Stimulated activated CD4-positive, alpha-beta T cell treated with anti-CD3 and anti-CD28 coated beads, Interleukin-4, amount 100 ng/mL, for 24 hours (primary cell): ENCODE measurements at places on chromosomes 7 and 10.
A peak's percentile ranks its signal among the peaks of the same experiment; 100 is the strongest.

DNA sequence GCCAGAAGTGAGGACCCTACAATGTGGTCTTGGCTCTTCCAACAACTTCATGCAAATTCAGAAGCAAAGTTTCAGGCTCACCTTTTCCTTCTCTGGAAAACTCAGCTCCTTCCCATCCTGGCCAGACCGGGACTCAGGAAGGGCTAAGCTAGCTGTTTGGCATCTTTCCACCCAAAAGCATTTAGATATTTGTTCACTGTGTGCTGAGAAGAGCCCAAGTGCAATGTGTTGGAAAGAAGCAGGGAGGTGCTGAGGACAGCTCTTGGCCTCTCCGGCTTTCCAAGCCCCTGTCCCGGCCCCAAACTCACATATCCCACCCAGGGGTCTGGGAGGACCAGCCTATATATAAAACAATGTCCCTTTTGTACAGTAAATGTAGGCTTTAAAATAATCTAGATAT is 44.5 kb downstream of the MKI67 start:
- DNase-seq = no peak

GRCh38 chr7:45347804-45348203 is 190.2 kb downstream of the RAMP3 start:
- DNase-seq = no peak

DNA sequence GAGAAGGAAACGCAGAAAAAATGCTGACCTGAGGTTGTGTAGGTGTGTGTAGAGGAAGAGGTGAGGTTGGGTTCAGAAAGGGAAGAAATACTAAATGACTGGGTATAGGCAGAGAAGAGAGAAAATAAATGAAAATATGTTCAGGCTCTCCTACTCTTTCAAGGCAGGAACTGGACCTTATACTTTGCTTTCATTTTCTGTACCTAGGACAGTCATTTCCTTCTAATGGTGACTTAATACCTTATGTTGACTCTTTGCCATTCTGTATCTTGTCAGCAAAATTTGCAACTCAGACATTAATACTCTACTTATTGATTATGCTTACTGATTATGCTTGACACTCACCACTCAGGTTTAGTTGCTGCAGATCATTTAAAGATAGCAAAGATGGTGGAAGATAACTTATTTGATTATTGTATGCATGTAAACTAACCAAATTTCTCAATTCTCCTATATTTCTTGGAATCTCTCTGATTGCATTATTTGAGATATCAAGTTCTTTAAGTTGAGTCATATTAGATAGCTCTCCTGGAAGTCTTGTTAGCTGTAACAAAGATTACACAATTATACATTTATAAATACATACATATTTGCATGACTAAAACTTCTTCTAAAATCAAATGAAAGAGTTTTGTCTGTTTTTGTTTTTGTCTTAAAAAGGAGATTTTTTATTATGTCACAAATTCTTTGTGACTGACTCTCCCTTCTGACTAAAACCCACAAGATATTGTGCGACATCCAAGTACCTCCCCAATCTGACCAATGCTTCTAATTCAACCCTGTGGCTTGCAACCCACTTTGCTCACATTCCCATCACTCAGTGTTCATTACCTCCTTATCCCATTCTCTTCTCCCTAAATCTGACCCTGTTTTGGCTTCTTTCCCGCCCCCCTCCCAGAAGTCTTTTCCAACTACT is 20.0 kb downstream of the LRRD1 start:
- DNase-seq = no peak

GRCh38 chr10:49010865-49011264 is 71.2 kb upstream of the LRRC18 start:
- DNase-seq = no peak

- DNase-seq = no peak
These were observed 479.2 kb downstream of the HTR7 start for GRCh38 chr10:90378524-90379076.

GRCh38 chr7:13115157-13115772 is 427.8 kb downstream of the ARL4A start:
- no peak for DNase-seq

- no peak for DNase-seq
These were observed 53.6 kb downstream of the PIK3AP1 start for GRCh38 chr10:96666741-96667140.

- DNase-seq = no peak
These were observed 67.8 kb downstream of the RAMP3 start for GRCh38 chr7:45225311-45225947.

- no peak for DNase-seq
These were observed 192.0 kb upstream of the PTN start for GRCh38 chr7:137535579-137535978.

- no peak for DNase-seq
These were observed 73.1 kb downstream of the TLL2 start for GRCh38 chr10:96440361-96441292.

DNA sequence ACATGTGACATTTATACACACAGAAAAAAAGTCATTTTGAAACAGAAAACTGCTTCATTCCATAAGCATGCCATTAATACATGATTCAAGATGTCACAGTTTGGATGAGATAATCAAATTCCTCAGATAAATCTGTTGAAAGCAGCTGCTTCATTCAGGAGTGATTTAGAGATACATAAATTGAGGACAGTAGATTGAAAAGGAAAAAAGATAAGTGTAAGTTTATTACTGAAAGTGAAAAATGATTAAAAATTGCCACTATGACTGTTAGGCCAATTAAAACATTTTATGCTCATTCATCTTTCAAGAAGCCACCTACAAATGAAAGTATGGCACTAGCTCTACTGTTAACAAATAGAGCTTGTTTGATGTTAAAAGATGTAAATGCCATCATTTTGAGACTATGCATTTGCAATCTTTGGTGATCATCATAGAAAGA is 136.9 kb upstream of the CDK6 start:
- DNase-seq = no peak

GRCh38 chr10:103660364-103661197 is 167.1 kb downstream of the NEURL1 start:
- DNase-seq = peak; percentile 13

- DNase-seq = peak; percentile 66
These were observed 83.5 kb downstream of the SGMS1 start for GRCh38 chr10:50540069-50540825.

- DNase-seq = no peak
These were observed 1.7 kb upstream of the ST8SIA6 start for GRCh38 chr10:17456032-17456548.

GRCh38 chr7:48161407-48162125 is 9.7 kb upstream of the ABCA13 start:
- DNase-seq = no peak

DNA sequence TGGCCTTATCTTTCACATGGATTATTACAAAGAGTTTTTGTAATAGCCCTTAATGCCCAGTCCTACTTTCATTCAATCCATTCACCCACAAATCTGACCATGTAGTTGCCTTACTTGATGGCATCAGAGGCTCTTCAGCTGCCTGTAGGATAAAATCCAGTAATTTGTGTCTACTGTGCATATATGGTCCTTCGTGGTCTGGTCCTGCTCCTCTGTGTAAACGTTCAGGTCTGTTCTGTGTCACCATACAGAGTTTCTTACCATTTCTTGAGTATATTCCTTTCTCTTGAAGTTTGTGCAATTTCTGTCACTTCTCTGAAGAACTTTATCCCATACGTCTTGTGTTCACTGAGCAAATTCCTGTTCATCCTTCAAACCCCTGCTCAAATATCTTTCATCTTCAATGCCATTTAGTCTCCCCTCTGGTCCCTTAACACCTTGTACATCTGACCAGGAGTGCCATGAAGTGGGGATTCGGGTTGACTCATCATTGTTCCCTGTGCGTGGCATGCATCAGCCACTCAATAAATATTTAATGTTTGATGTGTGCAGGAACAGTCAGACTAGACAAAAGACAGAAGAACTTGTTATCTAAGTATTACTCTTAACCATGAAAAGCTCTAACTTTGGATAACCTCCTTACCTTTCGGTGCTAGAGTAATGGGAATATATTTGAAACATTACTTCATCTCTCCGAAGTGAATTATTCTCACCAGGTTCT is 98.6 kb upstream of the RPA3 start:
- no peak for DNase-seq

DNA sequence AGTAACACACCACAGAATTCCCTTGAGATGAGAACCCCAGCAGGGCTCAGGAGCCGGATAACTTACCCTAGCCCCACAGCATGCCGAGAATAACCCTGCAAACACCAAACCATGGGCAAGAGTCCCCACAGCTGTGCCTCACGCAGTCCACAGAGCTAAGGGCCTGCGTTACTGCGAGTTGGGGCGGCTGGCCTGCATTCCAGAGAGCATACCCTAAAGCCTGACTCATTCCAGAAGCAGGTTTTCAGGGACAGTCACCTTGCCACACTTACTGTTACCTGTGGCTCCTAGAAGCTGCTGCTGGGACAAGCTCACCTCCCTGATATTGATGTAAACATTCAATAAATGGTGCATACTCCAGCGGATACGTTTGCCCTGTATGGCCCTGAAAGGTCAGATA is 18.6 kb downstream of the FGFR2 start:
- no peak for DNase-seq

DNA sequence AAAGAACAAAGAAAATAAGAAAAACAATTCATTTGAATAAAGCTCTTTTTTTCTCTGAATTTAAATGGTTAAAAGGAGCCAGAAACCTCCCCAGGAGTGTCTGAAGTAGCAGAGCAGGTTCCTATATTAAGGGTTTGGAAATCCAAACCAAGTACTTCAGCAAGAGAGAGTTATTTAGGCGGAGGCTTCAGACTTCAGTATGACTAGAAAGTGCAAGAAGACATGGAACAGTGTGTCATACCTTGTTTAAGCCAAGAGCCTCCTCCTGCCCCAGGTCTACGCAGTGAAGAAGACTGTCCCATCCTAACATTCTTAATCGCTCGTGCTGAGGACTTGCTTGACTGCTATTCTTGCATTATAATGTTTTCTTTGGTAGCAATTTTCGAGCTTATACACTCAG is 51.3 kb downstream of the ODAD2 start:
- DNase-seq = no peak

GRCh38 chr7:49037346-49038210 is 113.2 kb downstream of the CDC14C start:
- no peak for DNase-seq

GRCh38 chr10:49010295-49010694 is 70.7 kb upstream of the LRRC18 start:
- no peak for DNase-seq

GRCh38 chr10:49615213-49615612 is 1.4 kb downstream of the CHAT start:
- DNase-seq = no peak

GRCh38 chr10:92122941-92123450 is 167.9 kb downstream of the CPEB3 start:
- DNase-seq = no peak

DNA sequence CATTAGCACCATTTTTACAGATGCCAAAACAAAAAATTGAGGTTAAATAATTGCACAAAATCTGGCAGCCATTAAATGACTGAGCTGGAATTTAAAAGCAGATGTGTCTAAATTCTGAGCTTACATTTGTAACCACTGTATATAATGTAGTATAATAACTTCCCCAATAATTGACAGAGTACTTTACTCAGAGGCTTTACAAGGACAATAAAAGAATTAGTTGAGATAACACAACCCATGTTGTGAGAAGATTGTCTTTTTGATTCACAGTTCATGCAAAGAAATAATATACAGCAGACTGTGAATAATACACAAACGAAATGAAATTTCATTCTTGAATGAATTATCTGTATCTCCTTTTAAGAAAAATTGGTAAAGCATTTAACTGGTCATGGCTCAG is 417.1 kb downstream of the AUTS2 start:
- DNase-seq = no peak

DNA sequence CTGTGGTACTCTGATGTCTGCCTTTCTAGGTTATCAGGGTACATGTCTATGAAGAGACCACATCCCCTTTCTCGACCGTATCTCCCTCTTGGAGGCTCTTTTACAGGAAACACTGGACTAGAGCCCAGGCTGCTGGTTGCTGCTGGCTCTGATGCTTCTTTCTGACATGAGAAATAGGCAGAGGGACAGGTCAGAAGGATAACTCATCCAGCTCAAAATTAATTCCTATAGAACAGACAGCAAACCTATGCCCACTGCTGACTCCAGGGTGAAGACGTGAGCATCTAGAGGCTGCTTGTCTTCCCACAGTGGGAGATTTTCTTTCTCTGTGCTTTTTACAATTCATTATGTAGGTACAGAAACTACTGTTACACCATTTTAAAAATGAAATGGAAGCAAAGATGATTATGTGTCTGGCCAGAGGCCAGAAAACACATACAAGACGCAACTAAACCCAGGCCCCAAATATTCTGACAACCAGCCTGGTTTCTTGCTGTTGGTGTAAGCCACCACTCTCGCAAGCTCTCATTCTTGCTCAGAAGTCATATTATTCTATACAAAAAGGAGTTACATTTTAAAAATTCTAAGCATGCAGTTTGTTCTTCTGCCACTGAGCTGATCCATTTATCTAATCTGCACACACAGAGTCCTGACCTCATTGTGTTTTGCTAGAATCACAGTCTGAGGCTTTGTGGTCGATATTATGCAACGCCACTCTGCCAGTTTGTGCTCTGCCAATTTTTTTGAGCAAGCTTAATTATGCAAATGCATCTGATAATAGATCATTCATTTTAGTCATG is 424.3 kb downstream of the KIF20B start:
- no peak for DNase-seq

- no peak for DNase-seq
These were observed 2.3 kb upstream of the MORN4 start for GRCh38 chr10:97635577-97635976.

DNA sequence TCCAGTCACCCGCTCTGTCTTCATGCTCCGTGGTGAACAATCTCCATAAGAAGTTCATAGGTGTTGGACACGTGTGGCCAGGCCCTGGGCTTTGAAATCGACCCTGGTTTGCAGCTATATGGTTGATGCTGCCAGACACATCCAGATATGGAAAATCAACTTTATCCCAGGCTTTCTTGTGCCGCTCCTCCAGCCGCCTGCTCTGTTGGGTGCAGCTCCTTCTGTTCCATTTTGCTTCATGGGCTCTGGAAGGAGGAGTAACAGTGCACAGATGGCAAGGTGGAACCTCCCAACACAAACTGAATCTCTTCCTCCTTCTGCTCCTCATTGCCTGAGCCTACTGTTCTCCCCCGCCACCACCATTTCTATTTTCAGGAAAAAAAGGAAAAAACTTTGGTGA is 44.7 kb downstream of the THNSL1 start:
- no peak for DNase-seq

DNA sequence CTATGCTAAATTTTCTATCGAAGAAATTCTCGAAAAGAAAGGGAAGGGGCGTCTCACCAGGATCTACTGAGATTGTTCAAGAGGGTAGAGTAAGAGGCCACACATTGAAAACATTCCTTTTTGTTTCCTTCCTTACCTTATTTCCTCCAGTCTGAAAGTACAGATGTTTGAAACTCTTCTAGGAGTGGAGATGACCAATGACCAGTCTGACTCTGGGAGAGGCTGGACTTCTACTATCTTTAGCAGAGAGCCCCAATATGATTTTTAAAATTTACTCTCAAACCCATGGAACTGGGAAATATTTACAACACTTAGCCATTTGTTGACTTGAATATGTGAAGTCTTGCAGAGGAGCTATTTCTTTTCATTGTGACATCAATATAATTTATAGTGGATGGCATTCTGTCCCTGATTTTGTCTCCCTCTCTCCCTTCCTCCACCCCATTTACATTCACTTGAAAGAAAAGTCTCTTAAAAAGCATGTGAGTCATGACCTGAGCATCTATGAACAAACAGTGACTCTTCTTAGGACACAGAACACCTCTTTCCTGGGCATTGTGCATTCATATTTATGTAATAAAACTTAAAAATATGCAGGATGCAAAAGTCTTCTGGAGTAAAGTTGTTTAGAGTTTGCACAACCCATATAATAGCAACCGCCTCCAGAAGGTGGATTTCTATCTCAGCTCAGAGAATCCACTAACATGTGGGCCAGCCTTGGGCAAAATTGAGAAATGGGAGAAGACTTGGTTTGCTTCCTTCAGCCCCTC is 31.2 kb upstream of the BMPER start:
- no peak for DNase-seq
